ENCODE measurements at places on chromosomes 12 and 14.
A peak's percentile ranks its signal among the peaks of the same experiment; 100 is the strongest.

DNA sequence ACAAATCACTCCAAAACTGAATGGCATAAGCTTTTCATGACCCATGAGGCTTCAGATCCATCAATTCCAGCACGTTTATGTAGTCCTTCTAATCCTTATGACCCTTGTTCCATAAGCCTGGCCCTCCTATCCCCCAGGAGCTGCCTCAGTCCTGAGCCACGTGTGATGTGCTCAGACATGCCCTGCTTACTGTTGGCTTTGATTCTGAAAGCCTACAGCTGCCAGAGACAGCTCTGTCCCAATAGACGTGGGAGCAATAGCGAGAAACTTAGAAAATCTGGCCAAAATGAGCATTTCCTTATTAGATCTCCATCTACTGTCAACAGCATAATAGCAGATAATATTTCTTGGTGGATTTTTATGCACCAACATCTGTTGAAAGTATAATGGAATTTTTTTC lies 33.2 kb downstream of the DUSP6 start:
- peak; percentile 3 for DNase-seq

DNA sequence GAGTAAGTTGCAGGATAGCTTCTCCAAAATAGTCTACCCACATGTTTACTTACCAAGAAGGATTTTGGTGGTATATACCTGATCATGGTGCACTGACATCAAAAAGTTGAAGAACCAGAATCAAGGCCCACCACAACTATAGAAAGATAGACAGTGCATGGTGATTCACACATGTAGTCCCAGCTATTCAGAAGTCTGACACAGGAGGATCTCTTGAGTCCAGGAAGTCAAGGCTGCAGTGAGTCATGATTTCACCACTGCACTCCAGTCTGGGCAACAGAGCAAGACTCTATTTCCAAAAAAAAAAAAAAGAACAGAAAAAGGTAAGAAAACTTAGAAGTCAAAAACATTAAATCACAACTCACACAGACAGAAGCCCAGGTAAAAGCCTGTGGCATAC lies 422.2 kb upstream of the FOXG1 start:
- peak; percentile 13 for DNase-seq

DNA sequence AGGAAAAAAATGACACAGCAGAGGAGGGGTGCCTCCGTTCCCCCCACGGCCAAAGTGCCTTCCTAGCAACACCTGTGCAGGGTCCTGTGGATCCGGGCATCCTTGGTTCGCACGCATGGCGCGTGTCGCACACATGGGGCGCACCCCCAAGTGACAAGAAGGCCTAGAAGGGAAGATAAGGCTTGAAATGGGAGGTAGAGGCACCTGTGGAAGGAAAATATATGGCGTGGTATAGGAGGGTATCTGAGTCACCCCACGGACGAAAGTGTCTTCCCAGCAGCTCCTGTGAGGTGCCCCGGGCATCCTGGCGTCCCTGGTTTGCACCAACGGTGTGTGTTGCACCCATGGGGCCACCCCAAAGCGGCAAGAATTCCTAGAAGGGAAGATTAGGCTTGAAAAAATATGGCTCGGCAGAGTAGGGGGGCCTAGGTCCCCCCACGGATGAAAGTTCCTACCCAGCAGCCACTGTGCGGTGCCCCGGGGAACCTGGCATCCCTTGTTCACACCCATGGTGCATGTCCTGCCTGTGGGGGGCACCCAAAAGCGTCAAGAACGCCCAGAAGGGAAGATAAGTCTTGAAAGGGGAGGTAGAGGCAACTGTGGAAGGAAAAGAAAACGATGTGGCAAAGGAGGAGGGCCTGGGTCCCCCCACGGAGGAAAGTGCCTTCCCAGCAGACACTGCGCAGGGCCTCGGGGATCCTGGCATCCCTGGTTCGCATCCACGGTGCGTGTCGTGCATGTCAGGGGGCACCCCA lies 280.0 kb downstream of the ALG10 start:
- no peak for DNase-seq

- DNase-seq, result no peak
Measured at GRCh38 chr12:131130311-131130911, 176.7 kb downstream of the ADGRD1 start.

DNA sequence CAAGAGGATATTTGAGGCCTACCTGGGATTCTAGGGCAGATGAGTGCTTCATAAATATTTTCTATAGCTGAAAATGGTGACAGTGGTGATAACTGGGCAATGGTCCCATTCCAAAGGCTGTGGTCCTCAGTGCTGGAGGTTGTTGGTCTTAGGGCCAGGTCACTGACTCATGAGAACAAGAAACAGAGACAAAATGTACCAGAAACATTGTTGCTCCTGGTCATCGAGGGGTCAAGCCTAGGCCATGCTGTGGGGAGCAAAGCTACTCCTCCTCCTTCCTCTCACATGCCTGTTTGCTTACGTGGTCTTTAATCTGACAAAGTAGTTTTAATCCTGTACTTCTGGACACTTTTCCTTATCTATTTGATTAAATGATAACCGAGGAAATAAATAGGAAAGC lies 33.8 kb downstream of the ERG28 start:
- no peak for DNase-seq

DNA sequence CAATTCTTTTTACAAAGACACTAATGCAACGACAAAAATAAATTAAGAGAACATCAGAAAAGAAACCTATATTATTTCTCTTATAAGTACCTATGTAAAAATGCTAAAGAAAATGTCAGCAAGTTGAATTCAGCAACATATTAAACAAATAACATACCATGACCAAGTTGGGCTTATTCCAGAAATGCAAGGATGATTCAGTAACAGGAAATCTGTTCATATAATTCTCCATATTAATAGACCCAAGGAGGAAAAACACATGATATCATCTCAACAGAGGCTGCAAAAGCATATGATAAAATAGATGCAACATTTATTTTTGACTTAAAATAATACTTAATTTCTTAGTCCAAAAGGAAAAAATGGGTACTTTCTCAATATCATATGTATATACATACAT lies 25.1 kb upstream of the GPHB5 start:
- peak; percentile 63 for DNase-seq

- no peak for DNase-seq
Measured at GRCh38 chr12:122545855-122546254, 18.8 kb downstream of the KNTC1 start.

DNA sequence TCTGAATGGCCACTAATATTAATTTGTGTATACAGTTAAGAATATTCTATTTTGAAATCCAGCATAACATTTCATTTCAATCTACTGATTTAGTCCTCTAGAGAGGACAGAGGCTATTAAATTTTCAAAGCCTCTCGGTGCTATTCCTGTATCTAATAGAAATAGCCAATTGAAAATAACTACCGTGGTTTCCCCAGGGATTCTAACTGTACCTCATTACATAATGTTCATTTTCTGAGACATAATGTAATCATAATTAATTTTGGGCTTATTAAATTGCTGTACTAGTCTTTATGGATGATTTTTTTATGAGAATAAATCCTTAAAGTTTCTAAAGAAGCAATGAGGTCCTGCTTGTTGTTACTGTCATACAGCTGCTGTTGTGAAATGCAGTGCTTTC lies 38.6 kb upstream of the ACSS3 start:
- no peak for DNase-seq

GRCh38 chr14:102215576-102216250 lies 76.0 kb downstream of the WDR20 start:
- DNase-seq, result no peak

- DNase-seq, result no peak
Measured at GRCh38 chr12:123908884-123909725, 63.5 kb downstream of the CCDC92 start.

- no peak for DNase-seq
Measured at GRCh38 chr12:66070378-66071120, 60.0 kb downstream of the LLPH start.

DNA sequence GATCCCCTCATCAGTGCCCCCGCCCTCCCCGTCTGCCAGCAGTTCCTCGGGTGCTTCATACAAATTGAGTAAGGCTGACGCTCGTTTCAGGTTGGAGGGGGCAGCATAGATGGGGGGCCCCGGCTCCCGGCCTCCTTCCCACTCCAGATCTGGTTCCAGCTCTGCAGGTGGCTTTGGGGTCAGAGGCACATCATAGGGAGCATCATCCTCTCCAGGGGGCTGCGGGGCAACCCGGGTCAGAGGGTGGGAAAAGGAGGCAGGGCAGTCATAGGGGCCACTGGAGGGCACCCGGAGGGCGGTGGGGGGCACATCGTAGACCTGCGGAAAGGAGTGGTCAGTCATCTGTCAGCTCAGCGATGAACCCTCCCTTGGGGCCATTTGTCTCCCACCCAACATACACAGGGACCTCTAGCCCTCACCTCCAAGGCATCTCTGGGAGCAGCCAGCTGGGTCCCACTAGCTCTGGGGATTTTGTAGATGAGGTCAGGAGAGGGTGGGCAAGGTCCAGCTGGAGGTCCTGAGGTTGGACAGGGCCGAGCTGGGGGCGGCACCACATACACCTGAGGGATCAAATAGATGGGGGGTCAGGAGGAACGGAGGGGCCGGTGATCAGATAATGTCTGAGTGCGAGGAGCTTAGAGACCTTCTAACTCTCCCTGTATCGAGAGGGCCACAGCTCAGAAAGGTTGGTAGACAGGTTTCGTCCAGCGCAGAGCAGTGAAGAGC lies 5.1 kb downstream of the EFS start:
- DNase-seq, result no peak

DNA sequence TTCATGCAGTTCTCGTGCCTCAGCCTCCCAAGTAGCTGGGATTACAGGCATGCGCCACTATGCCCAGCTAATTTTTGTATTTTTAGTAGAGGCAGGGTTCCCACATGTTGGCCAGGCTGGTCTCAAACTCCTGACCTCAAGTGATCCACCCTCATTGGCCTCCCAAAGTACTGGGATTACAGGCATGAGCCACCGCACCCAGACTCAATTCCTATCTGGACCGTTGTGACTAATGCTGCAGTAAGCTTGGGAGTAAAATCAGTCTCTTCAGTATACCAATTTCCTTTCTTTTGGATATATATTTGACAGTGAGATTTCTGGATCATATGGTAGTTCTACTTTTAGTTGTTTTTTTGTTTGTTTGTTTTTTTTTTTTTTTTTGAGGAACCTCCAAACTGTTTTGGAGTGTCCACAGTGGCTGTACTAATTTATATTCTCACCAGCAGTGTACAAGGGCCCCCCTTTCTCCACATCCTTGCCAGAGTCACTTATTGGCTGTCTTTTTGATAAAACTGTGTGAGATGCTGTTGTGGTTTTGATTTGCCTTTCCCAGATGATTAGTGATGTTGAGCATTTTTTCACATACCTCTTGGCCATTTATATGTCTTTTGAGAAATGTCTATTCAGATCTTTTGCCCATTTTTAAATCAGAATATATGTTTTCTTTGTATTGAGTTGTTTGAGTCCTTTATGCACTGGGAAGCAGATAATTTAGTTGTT lies 37.3 kb upstream of the EVL start:
- DNase-seq, result peak; percentile 49

- DNase-seq, result no peak
Measured at GRCh38 chr12:104672501-104673265, 215.9 kb downstream of the CHST11 start.

DNA sequence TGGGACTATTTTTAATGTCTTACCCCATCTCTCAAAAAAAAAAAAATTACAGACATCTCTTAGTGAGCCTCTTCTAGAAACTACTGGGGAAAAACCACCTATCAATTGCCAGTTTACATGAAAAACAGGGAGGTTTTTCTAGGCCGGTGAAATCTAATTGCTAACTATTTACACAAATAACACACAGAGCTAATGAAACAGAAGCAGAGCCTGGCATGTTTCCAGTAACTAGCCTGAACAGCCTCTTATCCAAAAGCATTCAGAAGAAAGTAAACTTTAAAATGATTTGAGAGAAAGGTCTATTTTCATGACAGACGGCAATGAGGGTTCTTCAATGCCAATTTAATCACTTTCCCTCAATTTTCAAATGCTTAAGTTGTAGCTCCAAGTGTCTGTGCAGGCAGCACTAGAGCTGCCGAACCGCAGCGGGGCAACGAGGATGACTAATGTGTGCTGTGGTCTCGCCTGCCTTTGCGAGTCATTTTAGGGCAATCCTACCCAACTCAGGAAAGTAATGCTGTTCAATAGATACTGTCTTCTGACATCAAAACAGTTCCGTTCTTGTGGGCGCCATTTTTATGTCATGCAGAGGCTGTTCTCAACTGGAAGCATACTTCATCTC lies 84.6 kb downstream of the SETD3 start:
- peak; percentile 55 for DNase-seq

DNA sequence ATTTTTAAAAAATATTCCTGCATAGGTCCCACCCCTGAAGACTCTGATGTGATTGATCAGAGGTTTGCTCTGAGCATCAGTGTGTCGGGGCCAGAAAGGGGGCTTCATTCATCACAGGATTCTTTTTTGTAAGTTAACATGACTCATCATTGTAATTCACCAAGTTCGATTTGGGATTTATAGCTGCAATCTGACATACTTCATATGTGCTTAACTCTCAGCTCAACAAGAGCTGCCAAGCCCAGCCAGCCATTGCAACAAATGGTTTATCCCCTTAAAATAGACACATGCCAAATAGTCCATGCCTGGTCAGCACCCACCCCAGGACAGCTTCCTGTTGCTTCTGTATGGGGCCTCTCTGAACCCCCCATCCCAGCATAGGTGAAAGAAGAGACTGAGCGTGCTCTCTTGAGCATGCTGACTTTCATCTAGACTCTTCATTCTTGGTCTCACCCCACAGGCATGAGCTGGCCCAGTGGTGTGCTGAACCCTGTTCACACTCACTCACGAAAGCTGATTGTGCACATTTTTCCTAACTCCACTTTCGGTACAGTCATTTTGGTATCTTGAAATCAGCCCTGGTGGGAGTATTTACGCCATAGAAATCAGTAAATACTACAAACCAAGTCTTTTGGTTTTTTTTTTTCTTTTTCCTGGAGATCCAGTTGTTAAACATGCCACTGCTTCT lies 101.4 kb downstream of the STAB2 start:
- DNase-seq, result no peak

- no peak for DNase-seq
Measured at GRCh38 chr14:87046960-87047359, 946.0 kb downstream of the GALC start.

GRCh38 chr14:32726516-32726915 lies 212.2 kb upstream of the NPAS3 start:
- no peak for DNase-seq

GRCh38 chr14:92553438-92553837 lies 39.9 kb downstream of the RIN3 start:
- peak; percentile 74 for DNase-seq

DNA sequence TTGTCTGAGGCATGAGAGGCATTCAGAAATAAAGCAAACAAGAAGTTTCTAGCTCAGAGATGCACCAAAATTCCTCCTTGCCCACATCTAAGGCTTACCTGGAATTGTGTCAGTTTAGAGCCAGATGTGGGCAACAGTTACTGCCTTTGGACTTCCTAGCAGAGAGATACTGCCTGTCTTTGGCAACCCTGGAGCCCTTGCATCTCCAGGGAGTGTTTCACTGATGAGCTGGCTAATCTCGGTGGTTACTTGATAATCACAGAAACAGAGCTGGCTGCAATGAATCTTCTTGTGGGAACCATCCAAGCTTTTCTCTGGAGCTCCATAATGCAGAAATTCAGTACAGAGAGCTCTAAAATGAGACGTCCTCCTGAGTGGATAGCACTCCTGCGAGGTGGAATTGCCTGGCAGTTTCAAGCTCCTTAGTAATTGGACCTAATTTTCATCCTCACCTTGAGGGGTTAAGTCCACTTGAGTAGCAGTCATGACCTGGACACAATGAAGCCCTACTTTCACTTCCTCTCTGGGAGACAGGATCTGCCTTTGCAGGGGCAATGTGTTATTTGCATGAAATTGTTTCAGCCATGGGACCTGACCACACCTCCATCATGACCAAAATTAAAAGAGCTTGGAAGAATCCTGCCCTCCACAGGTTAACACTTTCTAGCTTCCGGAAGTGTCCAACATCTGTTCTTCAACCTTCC lies 108.8 kb upstream of the ARHGAP5 start:
- peak; percentile 75 for DNase-seq

GRCh38 chr12:96218989-96219678 lies 25.0 kb downstream of the ELK3 start:
- no peak for DNase-seq

All from fibroblast of skin of abdomen (primary cell).